ENCODE measurements at places on chromosomes 16 and 17. TPM values are rescaled to one million over a fixed set of nuclear protein-coding genes. Genes with fewer than 3 reads are reported as not detected.

GAS2L2 gene
- not detected for total RNA-seq

DNAH17 gene
- not detected for total RNA-seq

CDH11 gene
- 107 TPM for total RNA-seq

NT5C gene
- 136 TPM for total RNA-seq

- no peak for DNase-seq
Measured at GRCh38 chr16:49773534-49774475, 82.1 kb downstream of the ZNF423 start.

- no peak for DNase-seq
Measured at GRCh38 chr16:65106757-65107156, 15.1 kb downstream of the CDH11 start.

- peak; percentile 91 for DNase-seq
Measured at GRCh38 chr16:84198401-84198800, 7.4 kb downstream of the ADAD2 start.

- no peak for DNase-seq
Measured at GRCh38 chr17:78106211-78106610, 22.3 kb downstream of the TMC6 start.

- DNase-seq = no peak
Measured at GRCh38 chr17:74678541-74678940, 34.2 kb downstream of the CD300LF start.

GRCh38 chr17:20706751-20707373 is 127.3 kb downstream of the CDRT15L2 start:
- no peak for DNase-seq

DNA sequence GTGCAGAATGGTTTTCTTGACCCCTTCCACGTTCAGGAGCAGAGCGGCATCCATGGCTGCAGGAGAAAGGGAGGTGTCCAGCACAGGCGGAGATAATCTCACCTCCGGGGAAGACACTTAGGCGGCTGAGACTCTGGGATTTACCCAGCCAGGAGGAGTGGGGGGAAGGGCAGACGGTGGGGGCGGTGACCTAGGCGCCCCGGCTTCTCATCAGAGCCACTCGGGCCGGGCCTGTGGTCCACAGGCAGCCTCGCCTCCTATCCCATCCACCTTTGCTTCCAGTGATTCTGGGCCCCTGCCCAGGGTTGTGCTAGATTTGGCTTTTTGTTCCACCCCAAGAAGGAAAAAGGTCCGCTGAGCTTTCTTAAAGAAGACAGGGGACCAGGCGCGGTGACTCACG is at the start of gene AIPL1:
Gene AIPL1 (minus strand): TSS at position 71 of the 400 bp plus-strand sequence. CDS start 17 bp downstream, at position 54.
- DNase-seq = no peak
